ENCODE measurements at places on chromosomes 16 and 17. TPM values are rescaled to one million over a fixed set of nuclear protein-coding genes. Genes with fewer than 3 reads are reported as not detected.

The KCNJ2 gene
- polyA plus RNA-seq, result 7.1 TPM

The TBC1D3E gene
- not detected for polyA plus RNA-seq

The MED1 gene
- 7.2 TPM for polyA plus RNA-seq

The SCO1 gene
- polyA plus RNA-seq, result 9.2 TPM

The OMG gene
- 0.14 TPM for polyA plus RNA-seq

The CLEC18B gene
- 0.25 TPM for polyA plus RNA-seq

The LASP1 gene
- 29.2 TPM for polyA plus RNA-seq

The SLC13A5 gene
- not detected for polyA plus RNA-seq

The HAPSTR1 gene
- polyA plus RNA-seq, result 28.9 TPM

The ADAP2 gene
- polyA plus RNA-seq, result 4.5 TPM

The CTRB2 gene
- polyA plus RNA-seq, result not detected

The CCDC154 gene
- polyA plus RNA-seq, result 0.65 TPM

The PRSS53 gene
- 0.80 TPM for polyA plus RNA-seq

All from heart left ventricle (tissue), 16 donors.